Stimulated activated CD4-positive, alpha-beta T cell treated with anti-CD3 and anti-CD28 coated beads, Interleukin-15, amount 100 ng/mL, for 1 hour (primary cell): ENCODE measurements at places on chromosomes 16 and 17.

GRCh38 chr17:82876602-82877379, 37.0 kb upstream of the ZNF750 start:
- no peak for DNase-seq

GRCh38 chr16:3192476-3193019, 4.5 kb downstream of the OR1F1 start:
- DNase-seq, result no peak

DNA sequence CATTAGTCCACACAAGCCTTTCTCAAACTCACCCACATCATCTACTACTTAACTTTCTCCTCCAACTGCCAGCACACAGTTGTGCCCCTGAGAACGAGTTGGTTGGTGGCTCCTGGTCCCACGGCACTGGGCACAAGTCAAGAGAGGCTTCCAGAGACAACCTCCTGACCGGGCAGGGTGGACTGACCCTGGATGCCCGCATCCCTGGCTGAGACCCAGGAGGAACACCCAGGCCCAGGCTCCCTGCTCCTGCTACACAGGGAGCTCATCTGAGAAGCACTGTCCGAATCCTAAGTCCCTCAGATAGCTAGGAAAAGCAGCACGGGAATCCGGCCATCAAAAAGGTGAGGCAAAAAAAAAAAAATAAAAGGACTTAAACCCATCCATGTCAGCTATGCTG, 29.0 kb downstream of the WDR45B start:
- DNase-seq, result no peak

DNA sequence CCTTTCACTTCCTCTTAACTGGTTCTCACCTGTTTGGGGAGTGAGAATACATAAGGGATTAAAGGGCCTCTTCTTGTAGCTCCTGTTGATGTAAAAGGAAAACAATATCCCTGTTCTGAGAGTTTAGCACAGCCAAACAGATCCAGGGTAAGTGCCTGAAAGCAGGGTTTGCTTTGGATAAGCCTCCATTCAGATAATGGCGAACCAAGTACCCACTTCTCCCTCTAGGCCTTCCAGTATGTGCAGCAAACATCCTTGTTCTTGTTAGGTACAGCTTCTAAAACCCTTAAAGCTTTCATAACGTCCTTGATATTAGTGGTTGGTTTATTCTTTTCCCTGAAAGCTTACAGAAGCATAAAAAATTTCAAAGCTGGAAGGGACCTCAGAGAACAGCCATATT, 130.6 kb upstream of the DNAH9 start:
- DNase-seq, result no peak

GRCh38 chr16:51129105-51129504, 22.0 kb downstream of the SALL1 start:
- no peak for DNase-seq

DNA sequence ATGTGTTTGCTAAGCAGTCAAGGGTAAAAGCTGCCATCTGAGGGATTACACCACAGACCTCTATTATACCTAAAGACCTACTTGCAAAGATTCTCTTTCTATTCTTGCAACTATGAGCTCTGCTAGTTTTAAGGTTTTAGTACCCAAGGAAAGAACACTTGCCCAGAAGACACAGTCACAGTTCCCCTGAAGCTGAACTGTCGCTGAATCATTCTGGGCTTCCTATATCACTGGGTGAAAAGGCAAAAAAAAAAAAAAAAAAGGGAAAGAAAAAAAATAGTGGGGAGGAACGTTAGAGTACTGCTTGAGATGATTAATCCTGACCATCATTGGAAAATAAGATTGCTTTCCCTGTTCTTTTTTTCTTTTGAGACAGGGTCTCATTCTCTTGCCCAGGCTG, 37.9 kb downstream of the LYRM1 start:
- DNase-seq, result no peak

DNA sequence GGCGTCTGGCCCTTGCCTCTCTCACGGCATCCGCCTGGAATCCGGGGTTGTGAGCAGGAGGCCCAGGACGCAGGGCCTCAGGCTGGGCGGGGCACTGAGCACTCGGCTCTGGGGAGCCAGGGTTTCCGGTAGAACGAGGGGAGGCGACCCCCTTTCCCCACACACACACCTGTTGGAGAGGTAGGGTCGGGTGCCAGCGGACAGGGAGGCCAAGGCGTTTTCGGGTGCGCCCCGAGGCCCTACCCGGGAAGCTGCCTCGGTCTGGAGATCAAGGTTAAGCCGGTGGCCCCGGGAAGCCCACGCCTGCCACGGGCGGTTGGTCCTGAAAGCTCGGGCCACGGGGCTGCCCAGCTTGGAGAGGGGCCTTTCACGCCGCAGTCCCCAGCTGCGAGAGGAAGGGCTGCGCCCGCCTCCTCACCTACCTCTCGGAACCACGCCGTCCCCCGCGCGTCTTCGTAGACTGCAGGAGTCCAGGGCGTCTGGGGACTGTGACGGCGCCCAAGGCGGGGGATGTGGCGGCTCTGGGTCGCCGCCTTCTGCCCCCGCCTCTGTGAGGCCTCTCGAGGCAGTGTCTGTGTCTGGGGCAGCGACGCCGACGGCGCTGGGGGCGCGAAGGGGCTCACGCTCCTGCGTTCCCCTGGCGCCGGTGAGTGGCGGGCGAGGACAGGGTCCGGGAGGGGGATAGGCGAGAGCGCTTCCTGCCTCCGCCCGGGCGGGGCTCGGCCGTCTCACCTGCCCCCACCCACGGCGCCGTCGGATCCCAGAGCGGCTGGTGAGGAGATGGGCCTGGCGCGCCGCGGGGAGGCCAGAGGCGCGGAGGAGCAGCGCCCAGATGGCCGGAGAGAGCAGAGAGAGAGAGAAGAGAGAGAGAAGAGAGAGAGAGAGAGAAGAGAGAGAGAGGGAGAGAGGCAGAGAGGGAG, 20.3 kb upstream of the HOXB9 start:
- DNase-seq, result no peak

DNA sequence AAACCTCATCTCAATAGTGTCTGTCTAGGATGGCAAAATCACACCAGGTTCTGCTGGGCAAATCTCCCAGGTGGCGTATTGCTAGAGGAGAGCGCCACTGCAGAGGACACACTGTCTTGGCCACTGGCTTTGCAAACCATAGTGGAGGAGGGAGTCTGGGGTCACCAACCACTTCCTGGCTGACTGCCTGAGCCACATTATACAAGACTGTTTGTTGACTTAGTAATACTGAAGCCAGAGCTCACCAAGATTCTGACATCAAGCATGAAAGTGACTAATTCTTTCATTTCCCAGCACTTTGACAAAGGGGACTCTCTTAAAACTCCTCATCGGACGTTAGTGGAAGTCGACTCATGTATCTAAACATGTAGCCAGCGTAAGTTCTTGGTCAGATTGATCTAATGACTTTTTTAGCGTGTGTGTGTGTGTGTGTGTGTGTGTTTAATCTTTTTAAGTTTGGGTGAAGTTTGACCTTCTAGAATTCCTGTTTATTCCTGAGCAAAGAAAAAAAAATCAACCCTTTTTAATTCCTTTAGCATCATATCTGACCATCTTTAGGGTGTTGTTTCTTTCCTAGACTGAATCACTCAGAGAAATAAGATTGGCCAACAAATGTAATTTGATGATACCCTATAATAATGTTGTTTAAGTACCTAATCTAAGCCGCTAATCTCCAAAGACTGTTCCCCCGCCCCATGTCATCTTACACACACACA, 13.7 kb downstream of the PITPNC1 start:
- peak; percentile 28 for DNase-seq

DNA sequence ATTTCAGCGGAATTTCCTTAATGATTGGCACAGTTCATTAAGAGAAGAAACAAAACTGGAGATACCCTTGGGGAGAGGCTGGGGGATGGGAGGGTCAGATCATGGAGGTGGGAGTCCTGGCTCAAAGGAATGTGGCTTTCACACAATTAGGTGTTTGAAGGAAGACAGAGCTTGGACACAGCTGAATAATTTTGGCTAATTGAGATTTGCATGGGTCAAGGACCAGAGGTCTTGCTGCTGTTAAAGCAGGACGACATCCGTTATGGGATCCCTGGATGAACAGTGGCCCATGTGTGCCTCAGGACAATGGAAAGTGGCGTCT, 160.3 kb downstream of the HS3ST3B1 start:
- DNase-seq, result no peak

- no peak for DNase-seq
Observed at GRCh38 chr17:58360296-58361063, 8.5 kb upstream of the SUPT4H1 start.

DNA sequence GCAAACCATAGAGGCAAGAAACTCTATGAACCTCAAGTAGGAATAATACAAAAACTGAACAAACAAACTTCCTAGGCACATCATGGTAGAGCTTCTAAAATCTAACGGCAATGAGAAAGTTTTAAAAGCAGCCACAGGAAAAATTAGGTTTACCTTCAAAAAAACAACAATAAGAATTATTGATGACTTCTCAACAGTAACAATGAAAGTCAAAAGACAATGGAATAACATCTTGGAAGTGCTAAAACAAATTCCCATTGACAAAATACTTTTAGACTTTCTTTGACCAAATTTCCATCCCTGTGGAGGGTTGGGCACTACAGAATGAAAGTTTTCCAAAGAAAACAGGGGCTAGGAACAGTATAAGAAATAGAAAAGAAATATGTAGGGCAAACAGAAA, 222.9 kb upstream of the ERCC4 start:
- DNase-seq, result no peak

- no peak for DNase-seq
Observed at GRCh38 chr16:27550582-27550920, 607 bp downstream of the KATNIP start.

GRCh38 chr17:4023220-4023619, 59.0 kb upstream of the ATP2A3 start:
- no peak for DNase-seq

GRCh38 chr16:11743308-11744074, 834 bp upstream of the TXNDC11 start:
- no peak for DNase-seq

- peak; percentile 40 for DNase-seq
Observed at GRCh38 chr17:7435676-7436555, 681 bp downstream of the TMEM102 start.

DNA sequence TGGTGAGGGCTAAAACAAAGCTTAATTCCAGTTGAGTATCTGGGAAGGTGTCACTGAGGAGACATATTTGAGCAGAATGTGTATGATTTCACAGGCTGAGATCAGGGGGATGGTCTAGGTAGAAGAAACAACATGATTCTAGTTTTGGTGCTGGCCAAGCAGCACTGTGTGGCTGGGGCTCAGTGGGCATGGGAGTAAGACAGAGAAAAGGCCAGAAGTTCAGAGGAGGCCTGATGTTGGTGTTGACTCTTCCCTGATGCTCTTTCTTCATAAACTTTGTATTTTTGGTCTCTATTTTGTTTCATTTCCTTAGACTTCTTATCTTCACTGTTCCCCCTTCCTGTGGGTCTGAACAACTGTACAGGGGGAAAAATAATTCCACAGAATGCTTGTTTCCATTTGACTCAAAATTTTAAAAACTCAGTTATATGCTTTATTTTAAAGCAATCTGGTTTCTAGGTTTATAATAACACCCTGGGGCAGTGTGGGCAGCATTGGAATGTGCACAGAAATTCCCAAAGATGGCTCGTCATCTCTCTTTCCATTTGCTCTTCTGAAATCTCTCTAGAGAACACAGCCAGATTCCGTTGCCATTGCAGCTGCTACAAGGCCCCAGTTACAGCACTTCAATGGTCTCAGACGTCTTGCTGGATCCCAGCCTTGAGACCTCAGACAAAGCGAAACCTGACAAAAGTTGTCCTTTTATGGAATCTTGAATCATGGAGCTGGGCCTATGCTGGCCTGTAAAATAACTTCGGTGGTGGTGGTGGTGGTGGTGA, 68.3 kb downstream of the SNX11 start:
- DNase-seq, result no peak

GRCh38 chr17:15261258-15261801, 3.8 kb downstream of the PMP22 start:
- no peak for DNase-seq

- DNase-seq, result no peak
Observed at GRCh38 chr17:16432017-16432416, 16.6 kb downstream of the TRPV2 start.

DNA sequence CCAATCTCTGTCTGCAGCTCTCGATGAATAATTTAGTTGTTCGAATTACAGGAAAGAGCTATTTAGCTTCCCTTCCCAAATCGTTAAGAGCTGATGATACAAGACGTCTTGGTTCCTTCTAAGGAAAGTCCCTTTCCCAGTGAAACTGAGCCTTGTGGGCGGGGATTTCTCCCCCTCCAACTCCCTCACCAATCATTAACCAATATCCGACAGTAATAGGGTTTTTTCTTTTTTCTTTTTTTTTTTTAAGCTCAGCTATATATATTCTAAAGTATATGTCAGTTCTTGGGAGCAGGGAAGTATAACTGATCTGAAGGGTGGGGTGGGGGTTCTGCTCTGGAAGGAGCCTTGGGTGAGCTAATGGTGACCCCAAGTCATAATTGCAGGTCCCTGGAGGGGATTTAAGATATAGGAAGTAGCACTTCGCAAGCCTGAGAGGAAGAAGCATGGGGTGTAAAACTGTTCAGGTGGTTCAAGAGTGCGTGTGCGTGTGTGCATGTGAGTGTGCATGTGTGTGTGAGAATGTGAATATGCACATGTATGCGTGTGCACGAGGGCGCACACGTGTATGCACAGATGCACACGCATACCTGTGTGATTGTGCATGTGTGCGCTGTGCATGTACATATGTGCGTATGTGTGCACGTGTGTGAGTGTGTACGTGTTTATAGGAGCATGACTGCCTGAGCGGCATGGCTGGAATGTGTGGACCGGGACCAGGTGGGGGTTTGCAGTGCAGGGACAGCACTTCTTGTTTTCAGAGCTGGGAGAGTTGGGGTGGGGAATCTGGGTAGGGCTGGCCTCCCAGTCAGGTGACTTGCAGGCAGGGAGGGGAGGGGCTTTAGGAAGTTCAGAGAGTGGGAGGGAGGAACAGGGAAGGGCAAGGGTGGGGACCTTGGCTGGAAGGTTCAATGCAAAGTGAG, 42.7 kb downstream of the SOCS3 start:
- DNase-seq, result no peak

- no peak for DNase-seq
Observed at GRCh38 chr16:70715055-70715858, 29.4 kb upstream of the MTSS2 start.

DNA sequence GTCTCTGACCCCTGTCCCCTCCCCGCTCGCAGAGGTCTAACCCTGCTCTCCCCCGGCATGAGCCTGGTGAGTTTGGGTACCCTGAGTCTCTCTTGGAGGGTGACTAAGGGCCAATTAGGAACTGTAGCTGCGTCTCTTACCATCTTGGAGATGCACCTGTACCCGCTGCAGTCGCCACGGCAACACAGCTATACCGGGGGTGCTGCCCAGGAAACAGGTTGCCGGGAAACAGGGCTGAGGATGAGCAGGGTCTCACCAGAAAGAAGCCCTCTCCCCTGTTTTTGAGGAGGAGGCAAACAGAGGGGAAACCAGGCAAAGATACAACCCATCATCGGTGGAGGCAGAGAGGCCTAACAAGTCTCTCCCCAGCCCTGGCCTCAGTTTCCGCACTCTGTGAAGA, 140.2 kb downstream of the TMEM132E start:
- DNase-seq, result no peak

GRCh38 chr16:72989579-72990551, 58.1 kb downstream of the ZFHX3 start:
- DNase-seq, result no peak

GRCh38 chr17:31510308-31511194, 119.1 kb downstream of the RAB11FIP4 start:
- no peak for DNase-seq
